Stimulated activated CD4-positive, alpha-beta T cell treated with anti-CD3 and anti-CD28 coated beads, Interleukin-12 subunit alpha, Interleukin-12 subunit beta, amount 100 ng/mL, for 48 hours (primary cell): ENCODE measurements at places on chromosomes 3 and 15.

DNA sequence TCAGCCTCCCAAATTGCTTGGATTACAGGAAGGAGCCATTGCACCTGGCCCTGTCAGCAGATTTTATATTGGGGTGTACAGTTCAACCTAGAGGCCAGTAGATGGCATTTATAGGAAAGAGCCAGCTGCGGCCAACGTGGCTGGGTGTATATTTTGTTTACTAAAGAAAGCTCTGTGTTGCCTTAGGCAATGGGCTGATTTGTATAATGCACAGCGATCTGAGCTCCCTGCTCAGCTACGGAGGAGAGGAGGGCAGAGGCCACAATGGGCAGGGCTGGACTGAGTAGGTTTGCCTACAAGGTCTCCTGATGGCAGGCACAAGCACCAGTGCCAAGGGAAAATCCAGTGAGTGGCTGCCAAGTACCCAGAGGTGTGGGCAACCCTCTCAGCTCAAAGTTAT, 282.4 kb downstream of the ARPP21 start:
- DNase-seq: no peak

- no peak for DNase-seq
Measured at GRCh38 chr3:188568736-188569135, 414.8 kb downstream of the LPP start.

DNA sequence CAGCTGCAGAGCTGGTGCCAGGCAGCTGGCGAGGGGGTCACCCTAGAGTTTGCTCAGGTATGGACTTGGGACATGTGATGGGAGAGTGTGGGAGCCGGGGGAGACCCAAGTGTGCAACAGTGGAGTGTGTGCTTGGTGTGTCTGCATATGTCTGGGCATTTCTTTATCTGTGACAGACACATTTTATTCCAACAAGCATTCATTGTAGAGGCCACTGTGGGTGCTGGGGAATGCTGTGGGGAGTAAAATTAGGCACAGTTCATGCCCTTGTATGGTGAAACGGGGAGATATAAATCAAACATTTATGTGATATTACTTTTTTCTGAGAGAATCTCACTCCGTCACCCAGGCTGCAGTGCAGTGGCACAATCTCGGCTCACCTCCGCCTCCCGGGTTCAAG, 4.2 kb downstream of the ACY1 start:
- no peak for DNase-seq

DNA sequence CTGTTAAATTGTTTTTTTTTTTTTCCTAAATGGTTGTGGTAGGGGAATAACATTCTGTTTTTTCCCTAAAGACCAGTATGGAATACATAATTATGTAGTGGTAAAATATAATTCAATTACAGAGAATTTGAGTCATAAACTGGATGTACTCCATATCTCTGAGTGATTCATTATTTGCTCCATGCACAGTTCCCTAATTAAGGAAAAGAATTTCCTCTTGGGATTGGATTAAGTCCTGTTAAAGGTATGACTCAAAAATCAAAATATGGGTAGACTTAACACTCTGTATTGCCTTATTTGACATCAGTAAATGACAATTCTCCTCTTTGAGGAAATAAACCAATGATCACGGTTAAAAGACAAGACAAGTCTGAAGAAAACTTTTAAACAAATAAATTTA, 78.0 kb upstream of the KCNH8 start:
- DNase-seq: no peak

- DNase-seq: no peak
Measured at GRCh38 chr3:7739754-7740153, 761.9 kb upstream of the LMCD1 start.

GRCh38 chr3:68239542-68239941, 585.1 kb upstream of the SUCLG2 start:
- DNase-seq: no peak
